Stimulated activated naive CD4-positive, alpha-beta T cell treated with Interleukin-2 at 50 U/mL for 16 hours (primary cell): ENCODE measurements at places on chromosomes 3 and 15.

DNA sequence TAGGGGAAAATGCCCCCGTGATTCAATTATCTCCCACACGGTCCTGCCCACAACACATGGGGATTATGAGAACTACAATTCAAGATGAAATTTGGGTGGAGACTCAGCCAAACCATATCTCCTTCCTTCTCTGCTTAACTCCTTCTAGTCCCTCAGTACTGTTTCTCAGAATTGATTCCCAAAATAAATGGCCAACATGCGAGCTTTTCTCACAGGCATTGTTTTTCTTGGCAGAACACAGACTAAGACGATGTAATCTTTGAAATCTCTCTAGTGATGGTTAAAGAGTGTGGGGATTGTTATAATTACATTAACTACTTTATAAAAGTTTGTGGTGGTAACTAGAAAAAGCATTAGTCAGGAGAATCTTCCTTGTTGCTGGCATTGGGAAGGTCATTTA lies 366.5 kb downstream of the LPP start:
- no peak for DNase-seq

GRCh38 chr15:81329446-81329845 lies 5.5 kb upstream of the STARD5 start:
- DNase-seq = no peak

DNA sequence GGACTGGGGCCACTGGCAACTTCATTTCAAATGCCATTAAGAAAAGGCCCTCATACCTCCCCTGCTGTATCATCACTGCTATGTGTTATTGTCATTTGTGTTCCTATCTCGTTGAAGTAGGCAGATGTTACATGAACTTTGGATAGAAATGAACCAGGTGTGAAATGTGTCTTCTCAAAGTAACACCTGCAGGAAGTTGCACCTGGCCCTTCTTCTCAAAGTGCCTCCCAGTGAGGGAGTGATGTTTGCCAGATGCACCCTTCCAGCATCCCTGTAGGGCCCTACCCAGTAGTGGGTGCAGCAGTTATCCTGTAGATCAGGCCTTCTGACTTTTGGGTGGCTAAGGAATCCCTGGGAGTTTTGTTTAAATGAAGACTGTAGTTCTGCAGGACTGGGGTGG lies 197.7 kb upstream of the CTNNB1 start:
- no peak for DNase-seq

DNA sequence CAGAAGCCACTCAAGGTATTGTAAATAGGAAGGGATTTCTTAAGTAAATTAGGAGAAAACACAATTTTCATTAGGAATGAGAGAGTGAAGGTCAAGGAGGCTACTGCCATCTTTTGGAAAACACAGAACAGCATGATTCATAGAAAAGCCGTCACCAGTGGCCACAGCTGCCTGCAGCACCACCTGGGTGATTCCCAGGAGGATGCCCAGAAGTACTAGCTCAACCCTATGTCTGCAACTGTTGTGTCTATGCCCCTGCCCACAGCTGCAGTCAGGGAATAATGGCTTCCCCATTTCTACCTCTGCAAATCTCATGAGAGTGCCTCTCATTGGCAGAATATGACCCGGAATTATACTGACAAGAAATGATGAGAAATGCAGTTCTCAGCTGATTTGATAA lies 300.0 kb downstream of the IGSF11 start:
- DNase-seq = no peak

DNA sequence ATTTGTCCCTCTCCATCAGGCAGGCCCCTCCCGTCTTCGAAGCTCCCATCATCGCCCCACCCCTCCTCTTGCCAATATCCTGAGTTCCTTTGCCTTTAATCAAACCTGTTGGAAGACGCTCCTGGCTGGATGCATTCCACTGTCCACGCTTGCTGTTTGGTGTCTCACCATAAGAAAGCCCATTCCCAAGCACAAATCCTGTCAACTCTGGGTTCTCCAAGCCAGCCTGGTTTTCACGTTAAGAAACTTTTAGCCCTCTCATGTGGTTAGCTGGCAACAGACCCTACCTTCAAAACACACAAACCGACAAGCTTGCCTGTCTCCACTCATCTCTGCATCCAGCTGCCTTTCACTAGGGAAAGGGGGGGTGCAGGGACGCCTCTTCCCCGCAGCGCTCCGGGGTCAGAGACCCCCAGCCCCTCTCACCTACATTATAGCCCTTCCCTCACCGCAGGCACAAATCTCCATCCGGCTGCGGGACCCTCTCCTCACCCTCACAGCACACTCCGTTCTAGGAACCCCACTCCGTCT lies 1.1 kb downstream of the GORASP1 start:
- no peak for DNase-seq

GRCh38 chr3:74523811-74524210 lies 90.6 kb downstream of the CNTN3 start:
- no peak for DNase-seq

DNA sequence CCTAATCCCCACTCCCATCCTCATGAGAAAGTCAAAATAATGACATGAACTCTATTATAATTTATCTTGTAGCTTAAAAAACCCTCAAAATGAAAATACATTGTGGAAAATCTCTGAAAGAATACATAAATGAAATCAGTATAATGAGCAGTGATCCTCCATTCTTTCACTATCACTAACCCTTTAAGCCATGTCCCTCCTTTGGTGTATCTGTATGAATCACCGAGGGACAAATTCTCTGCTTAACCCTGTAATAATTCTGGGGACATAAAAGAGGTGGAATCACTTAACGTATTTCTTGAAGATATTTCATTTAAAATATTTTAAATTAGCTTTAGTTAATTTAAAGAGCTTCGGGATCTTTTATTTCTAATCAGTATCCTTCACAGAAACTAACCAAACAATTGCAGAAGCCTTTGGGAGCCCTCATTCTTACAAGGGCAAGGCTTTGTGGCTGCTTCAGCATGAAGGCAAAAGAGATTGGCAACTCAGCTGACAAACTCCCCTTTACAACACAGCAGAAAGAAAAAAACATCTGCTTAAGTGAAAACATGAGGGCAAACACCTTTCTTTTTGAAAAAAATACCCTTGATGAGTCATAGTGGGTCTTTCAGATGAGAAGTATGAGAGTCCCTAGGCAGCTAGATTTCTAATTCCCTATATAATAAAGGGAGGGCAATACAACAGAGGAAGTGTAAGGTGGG lies 44.0 kb upstream of the ALCAM start:
- DNase-seq = no peak

DNA sequence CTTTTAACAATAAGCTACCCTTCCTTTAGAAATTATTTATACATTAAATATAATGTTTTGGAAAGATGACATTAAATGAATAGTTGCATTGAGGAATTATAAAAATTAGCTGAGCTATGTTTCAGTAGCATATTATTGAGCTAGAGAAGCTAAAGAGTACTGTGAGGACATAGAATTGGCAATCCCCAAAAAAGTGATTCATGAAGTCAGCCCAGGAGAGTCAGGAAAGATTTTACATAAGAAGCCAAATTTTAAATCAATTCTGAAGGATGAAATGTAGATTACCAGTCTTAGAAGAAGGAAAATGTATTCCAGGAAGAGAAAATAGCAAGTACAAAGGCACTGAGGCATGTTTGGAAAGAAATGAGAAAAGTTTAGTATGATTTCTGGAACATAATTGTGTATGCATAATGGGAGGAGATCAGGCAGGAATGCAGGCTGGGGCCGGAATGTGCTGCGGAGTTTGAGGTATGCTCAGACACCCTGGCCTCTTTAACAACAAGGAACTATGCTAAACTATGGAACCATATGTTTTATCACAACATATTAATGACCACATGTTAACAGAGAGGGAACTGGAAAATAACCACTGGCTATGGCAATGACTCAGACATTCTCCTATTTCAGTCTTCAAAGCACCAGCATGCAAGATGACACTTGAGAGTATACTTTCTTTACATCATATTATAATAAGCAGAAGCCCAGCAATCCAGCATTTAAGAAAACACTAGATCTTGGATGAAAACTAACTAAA lies 103.3 kb upstream of the COL8A1 start:
- no peak for DNase-seq

DNA sequence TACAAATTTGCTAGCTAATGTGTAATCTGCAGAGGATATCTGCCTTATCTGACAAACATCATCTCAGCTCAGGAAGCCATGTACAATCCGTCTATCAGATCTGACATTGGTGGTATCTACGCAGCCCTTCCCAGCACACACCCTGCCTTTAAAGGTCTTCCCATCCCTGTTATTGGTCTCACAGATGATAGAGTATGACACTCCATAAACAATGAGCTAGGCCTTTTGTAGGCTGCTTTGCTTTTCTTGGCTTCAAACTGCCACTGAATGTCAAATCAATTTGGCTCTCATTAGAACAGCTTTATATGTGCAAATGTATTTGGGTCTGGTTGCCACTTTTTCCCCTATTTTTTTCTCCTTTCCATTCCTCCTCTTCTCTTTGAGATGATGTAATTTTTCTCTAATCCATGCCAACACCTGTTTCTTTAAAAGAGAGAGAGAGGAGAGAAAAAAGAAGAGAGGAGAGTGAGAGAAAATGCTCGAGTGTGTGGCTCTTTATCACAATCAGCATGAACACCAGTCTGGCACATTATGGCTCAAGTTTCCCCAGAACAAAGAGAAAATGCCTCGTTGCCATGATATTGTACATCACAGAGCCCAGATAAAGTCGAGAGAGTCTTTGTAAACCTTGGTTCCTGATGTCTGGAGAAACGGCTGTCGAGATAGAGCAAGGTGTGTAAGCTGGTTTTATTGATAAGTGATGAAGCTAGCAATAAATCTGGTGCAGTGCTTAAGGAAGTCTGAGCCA lies 80.8 kb upstream of the DPH6 start:
- DNase-seq = no peak

DNA sequence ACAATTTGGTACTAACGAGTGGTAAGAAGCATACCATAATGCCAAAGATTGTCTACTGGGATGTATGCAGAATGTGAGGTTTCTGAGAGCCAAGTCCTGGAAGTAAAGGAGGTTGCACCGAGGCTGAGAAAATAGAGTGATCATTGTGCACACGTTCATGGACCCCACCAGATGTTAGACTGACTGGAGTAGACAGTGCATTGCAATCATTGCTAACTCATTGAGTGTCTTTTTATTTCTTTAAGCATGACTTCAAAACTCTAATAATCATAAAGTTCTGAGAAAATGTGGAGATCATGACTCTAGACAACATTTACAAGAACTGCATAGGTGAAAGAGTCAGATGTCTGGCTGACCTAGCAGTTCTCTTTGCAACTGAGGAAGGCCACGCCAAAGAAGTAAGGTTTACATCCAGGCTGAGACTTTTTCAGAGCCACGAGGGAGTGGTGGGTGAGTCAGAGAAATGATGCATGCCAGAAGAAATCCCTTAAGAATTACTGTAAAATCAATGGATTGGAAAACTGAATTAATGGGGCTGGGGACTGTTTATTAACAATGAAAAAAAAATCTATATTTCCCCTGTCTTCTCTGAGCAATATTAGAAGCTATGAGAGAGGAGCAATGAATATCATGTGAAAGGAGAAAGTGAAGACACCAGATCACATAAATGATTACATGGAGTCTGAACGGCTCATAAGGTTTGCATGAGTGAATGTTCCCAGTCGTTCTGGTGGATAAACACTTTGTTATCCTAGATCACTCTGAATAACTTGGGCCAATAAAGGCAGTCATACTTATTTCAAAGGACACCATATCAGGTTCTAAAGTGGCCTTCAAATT lies 76.0 kb upstream of the SLC25A26 start:
- no peak for DNase-seq

- DNase-seq = no peak
These were observed 246.0 kb downstream of the MYRIP start for GRCh38 chr3:40055361-40055760.

DNA sequence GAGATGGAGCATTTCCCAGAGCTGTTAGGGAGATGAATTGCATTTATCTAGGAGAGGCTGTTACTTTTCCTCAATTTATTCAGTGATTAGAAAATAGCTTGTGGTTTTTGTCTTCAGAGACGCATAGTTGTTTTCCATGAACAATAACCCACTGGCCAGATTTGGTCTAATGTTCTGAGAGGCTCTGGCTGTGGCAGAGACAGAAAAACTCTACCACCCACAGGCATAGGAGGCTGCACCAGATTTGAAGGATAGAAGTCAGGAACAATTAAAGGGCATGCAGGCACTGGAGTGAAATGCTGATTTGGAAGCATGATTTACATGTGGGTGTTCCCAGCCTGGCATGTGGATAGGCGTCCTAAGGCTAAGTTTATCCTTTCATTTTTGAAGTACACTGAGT lies 143.5 kb downstream of the NFKBIZ start:
- no peak for DNase-seq

DNA sequence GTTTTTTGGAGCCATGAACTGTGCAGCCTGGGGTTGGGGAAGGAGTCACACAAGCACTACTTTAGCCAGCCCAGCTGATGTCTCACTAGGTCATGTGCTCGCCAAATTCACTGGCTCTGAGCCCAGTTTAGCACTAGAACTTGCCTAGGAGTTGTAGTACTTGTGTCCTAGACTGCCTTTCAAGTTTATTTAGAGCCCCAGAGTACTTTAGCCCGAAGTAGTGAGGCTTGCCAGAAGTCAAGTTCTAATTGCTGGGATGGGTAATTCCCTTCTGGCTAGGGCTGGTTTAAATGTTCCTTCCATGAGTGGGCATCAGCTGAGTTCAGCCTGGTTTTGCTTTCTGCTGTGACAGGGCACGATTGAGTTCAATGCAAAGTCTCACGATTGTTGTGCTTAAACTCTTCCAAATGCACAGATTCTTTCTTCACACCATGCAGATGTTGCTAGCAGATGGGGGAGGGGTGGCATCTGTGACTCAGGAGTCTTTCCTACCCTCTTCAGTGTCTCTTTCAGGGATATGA lies 228.2 kb upstream of the ZPLD1 start:
- DNase-seq = no peak

GRCh38 chr3:179068779-179069530 lies 2.7 kb downstream of the ZMAT3 start:
- peak; percentile 8 for DNase-seq
